Natural killer cell treated with Interleukin-12 subunit alpha and Interleukin-12 subunit beta and Interleukin-15 and Interleukin-18, amount 100 ng/mL, for 72 hours (primary cell): ENCODE measurements at places on chromosomes 6 and 20. TPM values are rescaled to one million over a fixed set of nuclear protein-coding genes. Genes with fewer than 3 reads are reported as not detected.
A peak's percentile ranks its signal among the peaks of the same experiment; 100 is the strongest.

DNA sequence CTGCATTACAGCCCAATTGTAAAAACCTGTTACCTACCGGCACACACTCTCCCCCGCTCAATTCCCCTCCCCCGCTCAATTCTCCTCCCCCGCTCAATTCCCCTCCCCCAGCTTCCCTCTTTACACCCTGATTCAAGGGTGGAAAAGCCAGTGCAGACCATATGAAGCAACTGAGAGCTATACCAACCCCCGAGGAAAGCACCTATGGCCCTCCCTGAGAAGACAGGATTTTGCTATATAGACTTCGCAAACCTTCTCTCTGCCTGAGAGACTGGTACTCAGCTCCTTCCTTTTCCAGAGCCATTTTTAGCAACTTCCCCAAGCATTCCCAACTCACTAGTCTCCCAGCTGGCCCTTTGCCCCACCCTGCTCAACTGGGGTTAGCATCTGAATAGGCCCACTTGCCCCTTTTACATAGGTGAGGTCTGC, 7.6 kb downstream of the GNAS-AS1 start:
- no peaks in the 10 kb centered on the region for H3K36me3 ChIP-seq
- no peak overlapping the region for H3K4me3 ChIP-seq
- peaks cover 18% of the 10 kb centered on the region for H3K27me3 ChIP-seq
- peaks cover 3% of the 10 kb centered on the region for H3K4me1 ChIP-seq

DNA sequence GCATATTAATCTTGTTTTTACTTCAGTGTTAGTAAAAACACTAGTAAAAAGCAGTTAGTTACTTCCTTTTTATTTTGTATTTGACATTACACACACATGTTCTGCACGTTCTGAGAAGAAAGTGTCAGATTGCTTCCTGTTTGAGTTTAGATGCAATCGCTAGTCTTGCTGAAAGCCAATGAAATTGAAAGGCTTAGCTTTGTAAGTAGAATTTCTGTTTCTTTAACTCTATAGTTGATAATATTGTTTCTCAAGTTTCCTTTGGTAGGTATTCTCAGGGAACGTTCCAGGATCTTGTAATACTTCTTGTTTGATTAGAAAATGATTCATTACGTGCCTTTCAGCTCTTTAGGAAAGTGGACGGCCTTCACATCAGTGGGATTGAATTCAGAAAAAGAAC, 55.0 kb downstream of the CDKAL1 start:
- no peak for DNase-seq
- peaks cover 12% of the 10 kb centered on the region for H3K4me1 ChIP-seq
- H3K27ac ChIP-seq = no peak overlapping the region
- H3K4me3 ChIP-seq = no peak overlapping the region
- no peaks in the 10 kb centered on the region for H3K27me3 ChIP-seq

DNA sequence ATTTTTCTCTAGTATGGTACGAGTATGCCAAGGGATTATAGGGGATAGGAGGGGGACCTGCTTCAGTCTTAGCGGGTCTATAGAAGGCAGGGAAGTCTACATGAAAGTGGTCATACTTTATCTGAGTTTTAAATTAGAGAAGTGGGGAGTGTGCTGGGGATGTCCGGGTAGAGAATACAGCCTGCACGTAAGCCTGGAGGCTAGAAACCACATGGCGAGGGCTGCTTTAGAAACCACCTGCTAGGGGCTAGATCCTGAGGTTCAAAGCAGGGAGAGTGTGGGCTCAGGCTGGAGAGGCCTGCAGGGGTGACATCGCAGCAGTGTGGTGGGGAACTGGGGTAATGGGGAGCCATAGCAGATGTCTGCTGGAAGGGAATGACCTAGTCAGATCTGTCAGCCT, 85.2 kb downstream of the VEGFA start:
- H3K27ac ChIP-seq = no peak overlapping the region
- H3K4me3 ChIP-seq = no peak overlapping the region
- DNase-seq = no peak
- no peaks in the 10 kb centered on the region for H3K4me1 ChIP-seq
- no peaks in the 10 kb centered on the region for H3K36me3 ChIP-seq
- H3K27me3 ChIP-seq = no peaks in the 10 kb centered on the region

DNA sequence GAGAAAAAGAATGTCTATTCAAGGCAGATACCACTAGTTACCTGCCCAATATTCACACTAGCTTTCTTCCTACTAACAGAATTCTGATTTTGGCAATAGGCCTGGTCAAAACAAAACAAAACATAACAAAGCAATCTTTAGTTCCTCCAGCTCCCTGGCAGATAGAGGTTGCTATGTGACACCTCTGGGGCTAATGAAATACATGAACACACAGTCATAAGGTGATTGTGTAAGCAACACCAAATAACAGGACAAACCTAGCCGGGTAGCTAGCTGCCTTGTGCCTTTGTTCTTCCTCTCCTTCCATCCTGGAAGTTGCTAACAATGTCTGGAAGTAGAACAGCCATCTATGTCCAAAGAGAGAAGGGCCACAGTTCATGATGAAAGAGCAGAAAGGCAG, 6.0 kb upstream of the HMGN3 start:
- no peaks in the 10 kb centered on the region for H3K4me1 ChIP-seq
- H3K27me3 ChIP-seq = no peaks in the 10 kb centered on the region
- no peak overlapping the region for H3K4me3 ChIP-seq
- H3K36me3 ChIP-seq = no peaks in the 10 kb centered on the region
- H3K27ac ChIP-seq = no peak overlapping the region

Gene EEF1A1
- 4,705 TPM for total RNA-seq

DNA sequence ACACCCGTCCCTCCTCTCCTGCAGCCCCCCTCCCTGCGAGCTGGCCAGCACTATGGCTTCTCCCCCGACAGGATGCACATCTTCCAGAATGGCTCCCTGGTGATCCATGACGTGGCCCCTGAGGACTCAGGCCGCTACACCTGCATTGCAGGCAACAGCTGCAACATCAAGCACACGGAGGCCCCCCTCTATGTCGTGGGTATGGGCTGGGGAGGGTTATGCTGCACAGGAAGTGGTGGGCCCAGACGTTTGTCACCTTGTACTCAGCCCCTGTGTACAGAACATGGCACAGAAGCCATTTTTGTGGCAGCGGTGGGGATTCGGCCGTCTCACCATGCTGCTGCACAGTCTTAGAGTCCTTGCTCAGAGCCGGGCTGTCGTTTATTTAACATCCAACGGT, 29.0 kb upstream of the SRF start:
- DNase-seq = no peak
- H3K27me3 ChIP-seq = no peaks in the 10 kb centered on the region
- H3K4me1 ChIP-seq = peaks cover 5% of the 10 kb centered on the region
- no peak overlapping the region for H3K4me3 ChIP-seq

Gene ZNF334
- 0.70 TPM for total RNA-seq

- no peaks in the 10 kb centered on the region for H3K4me1 ChIP-seq
- H3K27me3 ChIP-seq = peaks cover 14% of the 10 kb centered on the region
- no peak overlapping the region for H3K4me3 ChIP-seq
- H3K27ac ChIP-seq = no peak overlapping the region
- DNase-seq = no peak
- H3K36me3 ChIP-seq = no peaks in the 10 kb centered on the region
These were observed 41.1 kb upstream of the PRDM1 start for GRCh38 chr6:106045077-106045476.

DNA sequence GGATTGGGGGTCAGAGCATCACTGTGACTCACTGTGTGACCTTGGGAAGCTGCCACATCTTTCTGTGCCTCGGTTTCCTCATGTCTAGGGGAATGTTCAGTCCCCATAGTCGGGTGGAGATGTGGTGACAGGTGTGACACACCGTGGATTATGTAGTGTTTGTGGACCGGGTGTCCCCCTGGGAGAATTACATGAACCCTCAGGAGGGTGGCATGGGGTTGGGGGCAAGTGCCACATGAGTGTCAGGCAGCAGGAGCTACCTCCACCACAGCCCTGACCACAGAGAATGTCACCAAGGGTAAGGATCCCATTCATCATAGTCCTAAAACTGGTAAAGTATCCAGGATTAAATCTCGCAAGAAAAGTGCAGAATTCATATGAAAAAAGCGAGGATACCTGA, 23.2 kb downstream of the SUN5 start:
- peak; percentile 26 for DNase-seq
- no peaks in the 10 kb centered on the region for H3K36me3 ChIP-seq
- H3K4me3 ChIP-seq = no peak overlapping the region
- peaks cover 7% of the 10 kb centered on the region for H3K4me1 ChIP-seq
- no peaks in the 10 kb centered on the region for H3K27me3 ChIP-seq

DNA sequence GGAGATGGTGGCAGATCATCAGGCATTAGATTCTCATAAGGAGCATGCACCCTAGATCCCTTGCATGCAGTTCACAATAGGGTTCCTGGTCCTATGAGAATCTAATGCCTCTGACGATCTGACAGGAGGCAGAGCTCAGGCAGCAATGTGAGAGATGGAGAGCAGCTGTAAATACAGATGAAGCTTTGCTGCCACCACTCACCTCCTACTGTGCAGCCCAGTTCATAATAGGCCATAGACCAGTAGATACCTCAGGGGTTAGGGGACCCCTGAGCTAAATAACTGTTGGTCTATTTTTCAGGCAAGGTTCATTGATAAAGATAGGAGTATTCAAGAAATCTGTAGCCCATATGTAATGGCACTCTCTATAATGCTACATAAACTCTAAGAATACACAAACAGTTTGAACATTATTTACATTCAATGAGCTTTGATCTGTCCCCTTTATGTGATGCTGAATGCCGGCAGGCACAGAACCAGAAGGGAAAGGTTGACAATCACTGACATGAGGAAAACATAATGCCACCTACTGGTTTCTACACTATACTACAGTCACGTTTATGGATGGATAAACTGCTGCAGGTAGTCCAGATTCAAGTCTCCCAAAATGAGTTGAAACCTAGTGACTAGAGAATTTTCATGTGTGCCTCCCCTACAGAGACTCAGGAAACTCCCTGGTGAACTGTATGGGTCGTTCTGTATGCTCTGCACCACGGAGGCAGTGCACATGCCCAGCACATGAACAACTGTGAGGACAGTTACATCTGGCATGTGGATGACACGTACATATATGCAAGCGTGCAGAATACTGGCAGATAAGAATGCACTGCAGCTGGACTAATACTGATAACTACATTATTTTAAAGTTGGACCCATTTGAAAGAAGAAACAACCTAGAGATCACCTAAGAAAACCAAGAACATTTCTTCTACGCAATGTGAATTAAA, 72.0 kb downstream of the DST start:
- H3K4me1 ChIP-seq = peaks cover 2% of the 10 kb centered on the region
- DNase-seq = no peak
- H3K27ac ChIP-seq = no peak overlapping the region
- H3K36me3 ChIP-seq = no peaks in the 10 kb centered on the region
- H3K27me3 ChIP-seq = no peaks in the 10 kb centered on the region
- no peak overlapping the region for H3K4me3 ChIP-seq

Gene MC3R
- total RNA-seq = not detected

DNA sequence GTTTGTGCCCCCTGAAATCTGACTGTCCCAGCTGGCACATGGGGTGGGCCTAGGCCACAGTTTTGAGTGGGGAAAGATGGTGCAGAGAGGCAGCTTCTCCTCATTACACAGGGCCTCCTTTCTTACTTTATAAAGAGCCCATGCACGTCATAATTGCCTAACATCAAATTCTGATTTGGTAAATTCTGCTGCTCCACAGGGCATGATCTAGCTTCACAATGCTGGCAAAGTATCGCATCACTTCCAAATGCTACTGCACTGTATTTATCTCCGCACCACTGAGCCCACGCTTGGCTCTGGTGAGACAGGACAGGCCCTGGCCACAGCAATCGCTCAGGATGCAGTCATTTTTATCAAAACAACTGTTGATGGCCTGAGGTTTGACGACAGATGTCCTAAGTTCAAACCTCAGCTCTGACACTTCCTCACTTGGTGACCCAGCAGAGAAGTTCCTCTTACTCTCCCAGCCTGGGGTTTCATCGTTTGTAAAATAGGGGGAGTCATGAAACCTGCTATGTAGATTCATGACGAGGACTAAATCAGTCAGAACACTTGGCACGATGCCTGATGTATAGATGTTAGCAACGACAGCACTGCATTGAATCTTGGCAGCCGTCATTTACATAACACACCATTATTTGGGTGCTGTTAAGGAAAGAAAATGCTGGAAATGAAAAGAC, 187.9 kb downstream of the TTLL2 start:
- H3K27ac ChIP-seq = no peak overlapping the region
- no peaks in the 10 kb centered on the region for H3K36me3 ChIP-seq
- no peak overlapping the region for H3K4me3 ChIP-seq
- H3K27me3 ChIP-seq = peaks cover 15% of the 10 kb centered on the region

GRCh38 chr20:23583526-23583925, 15.2 kb upstream of the CST9L start:
- H3K27me3 ChIP-seq = peaks cover 29% of the 10 kb centered on the region
- no peaks in the 10 kb centered on the region for H3K4me1 ChIP-seq
- no peaks in the 10 kb centered on the region for H3K36me3 ChIP-seq
- DNase-seq = no peak

- H3K27me3 ChIP-seq = peaks cover 33% of the 10 kb centered on the region
- H3K36me3 ChIP-seq = no peaks in the 10 kb centered on the region
- H3K27ac ChIP-seq = no peak overlapping the region
- no peaks in the 10 kb centered on the region for H3K4me1 ChIP-seq
- DNase-seq = no peak
These were observed 198.8 kb downstream of the EYA2 start for GRCh38 chr20:47093320-47093966.

GRCh38 chr6:116381000-116381399, 10.3 kb downstream of the DSE start:
- H3K36me3 ChIP-seq = no peaks in the 10 kb centered on the region
- H3K27ac ChIP-seq = no peak overlapping the region
- no peak for DNase-seq
- peaks cover 8% of the 10 kb centered on the region for H3K4me1 ChIP-seq
- no peak overlapping the region for H3K4me3 ChIP-seq

- peaks cover 17% of the 10 kb centered on the region for H3K4me1 ChIP-seq
- no peak overlapping the region for H3K4me3 ChIP-seq
- no peak for DNase-seq
- no peaks in the 10 kb centered on the region for H3K36me3 ChIP-seq
- H3K27me3 ChIP-seq = no peaks in the 10 kb centered on the region
These were observed 162.7 kb downstream of the SOBP start for GRCh38 chr6:107652526-107653182.

- no peak overlapping the region for H3K27ac ChIP-seq
- no peak for DNase-seq
- no peaks in the 10 kb centered on the region for H3K4me1 ChIP-seq
- peaks cover 37% of the 10 kb centered on the region for H3K36me3 ChIP-seq
- no peaks in the 10 kb centered on the region for H3K27me3 ChIP-seq
These were observed 29.1 kb downstream of the QRSL1 start for GRCh38 chr6:106658469-106658868.

GRCh38 chr20:53884859-53885541, 185.4 kb downstream of the BCAS1 start:
- no peak for DNase-seq
- H3K4me1 ChIP-seq = peaks cover 12% of the 10 kb centered on the region
- H3K27me3 ChIP-seq = no peaks in the 10 kb centered on the region
- no peaks in the 10 kb centered on the region for H3K36me3 ChIP-seq
- peak overlapping the region; percentile 55 for H3K4me3 ChIP-seq

- no peak overlapping the region for H3K4me3 ChIP-seq
- no peak overlapping the region for H3K27ac ChIP-seq
- H3K27me3 ChIP-seq = no peaks in the 10 kb centered on the region
- peaks cover 5% of the 10 kb centered on the region for H3K36me3 ChIP-seq
- no peak for DNase-seq
These were observed 67.4 kb downstream of the KIF16B start for GRCh38 chr20:16505894-16506293.

- H3K27me3 ChIP-seq = peaks cover 44% of the 10 kb centered on the region
- DNase-seq = no peak
- H3K36me3 ChIP-seq = peaks cover 15% of the 10 kb centered on the region
- H3K4me3 ChIP-seq = no peak overlapping the region
- peaks cover 4% of the 10 kb centered on the region for H3K4me1 ChIP-seq
These were observed 113.9 kb upstream of the STMND1 start for GRCh38 chr6:16987996-16988395.

- H3K4me1 ChIP-seq = peaks cover 79% of the 10 kb centered on the region
- no peaks in the 10 kb centered on the region for H3K36me3 ChIP-seq
- no peaks in the 10 kb centered on the region for H3K27me3 ChIP-seq
These were observed 2.1 kb upstream of the LTA start for GRCh38 chr6:31569861-31570536.
